ENCODE measurements at places on chromosomes 1 and 21. TPM values are rescaled to one million over a fixed set of nuclear protein-coding genes. Genes with fewer than 3 reads are reported as not detected.

DNA sequence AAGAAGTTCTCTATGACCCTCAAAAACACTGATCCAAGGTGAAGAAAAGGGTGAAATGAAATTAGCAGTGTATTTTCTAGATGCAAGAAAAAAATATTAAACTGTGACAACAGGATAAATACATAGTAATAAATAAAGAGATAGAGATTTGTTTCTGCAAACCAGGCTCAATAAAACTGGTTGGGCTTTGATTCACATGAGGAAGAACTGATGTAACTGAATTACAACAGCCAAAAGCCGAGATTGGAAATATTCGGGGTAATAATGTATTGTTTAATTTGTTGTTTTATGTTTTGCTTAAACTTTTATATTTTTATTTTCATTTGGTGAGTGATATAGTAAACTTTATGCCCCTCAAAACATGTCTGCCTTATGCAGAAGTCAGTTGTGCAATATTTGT lies 285.0 kb downstream of the BRINP3 start:
- DNase-seq, result no peak

GRCh38 chr1:37951783-37952624 lies 5.2 kb upstream of the INPP5B start:
- DNase-seq, result no peak

GRCh38 chr1:147719029-147719698 lies 41.2 kb downstream of the GJA5 start:
- DNase-seq, result no peak

- no peak for DNase-seq
These were observed 33.0 kb downstream of the COP1 start for GRCh38 chr1:176174108-176174507.

DNA sequence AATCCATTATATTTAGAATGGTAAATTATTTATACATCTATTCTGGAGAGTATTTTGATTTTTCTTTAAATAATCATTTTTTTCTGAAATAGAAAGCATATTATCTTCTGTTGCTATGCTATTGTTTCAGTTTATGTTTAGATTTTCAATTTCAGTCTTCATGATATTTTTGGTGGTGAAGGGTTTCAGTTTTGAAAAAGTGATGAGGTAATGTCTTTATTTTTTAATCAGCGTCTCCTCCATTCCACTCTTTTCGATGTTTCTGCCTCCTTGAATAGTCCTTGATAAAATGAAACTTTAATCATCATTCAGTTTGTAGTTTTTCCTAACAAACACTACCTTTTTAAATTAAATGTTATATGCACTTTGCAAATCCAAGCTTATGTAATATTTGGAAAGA lies 428.6 kb downstream of the PTPRC start:
- DNase-seq, result no peak

The GNAT2 gene
- polyA plus RNA-seq, result not detected

DNA sequence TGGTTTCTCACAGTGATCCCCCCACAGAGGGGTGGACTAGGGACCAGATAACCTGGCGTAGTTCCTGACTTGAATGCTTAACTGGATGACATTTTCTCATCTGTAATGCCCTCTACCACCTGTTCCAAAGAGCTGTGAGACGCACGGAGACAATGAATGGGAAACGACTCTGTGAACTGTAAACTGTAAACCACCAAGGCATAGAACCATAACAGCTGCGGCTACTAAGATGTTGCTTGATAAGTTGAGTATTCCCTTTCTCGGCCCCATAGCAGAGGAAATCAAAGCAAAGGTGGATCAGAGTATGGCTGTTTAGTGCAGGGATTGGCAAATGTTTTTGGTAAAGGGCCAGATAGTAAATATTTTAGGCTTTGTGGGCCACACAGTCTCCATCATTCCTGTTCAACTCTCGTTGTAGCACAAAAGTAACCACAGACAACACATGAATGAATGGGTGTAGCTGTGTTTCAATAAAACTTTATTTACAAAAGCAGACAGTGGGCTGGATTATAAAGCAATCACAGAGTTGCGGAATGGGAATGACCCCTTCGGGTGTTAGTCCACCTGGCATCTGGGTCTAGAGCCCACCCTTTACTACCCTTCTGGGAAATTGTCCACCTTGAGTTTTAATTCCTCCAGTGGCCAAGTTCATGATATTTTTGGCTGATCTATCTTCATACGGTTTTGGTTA lies 315.2 kb downstream of the RPS6KC1 start:
- DNase-seq, result no peak

GRCh38 chr1:21262293-21263051 lies 27.8 kb downstream of the ECE1 start:
- DNase-seq, result no peak

The FAM110D gene
- 1.1 TPM for polyA plus RNA-seq

- no peak for DNase-seq
These were observed 6.5 kb downstream of the INKA2 start for GRCh38 chr1:111732718-111733117.

GRCh38 chr1:109115685-109116084 lies 1.8 kb downstream of the ELAPOR1 start:
- no peak for DNase-seq

The MAB21L3 gene
- polyA plus RNA-seq, result 0.82 TPM

- no peak for DNase-seq
These were observed 15.2 kb downstream of the PRR9 start for GRCh38 chr1:153232553-153232952.

The FCRL4 gene
- not detected for polyA plus RNA-seq

DNA sequence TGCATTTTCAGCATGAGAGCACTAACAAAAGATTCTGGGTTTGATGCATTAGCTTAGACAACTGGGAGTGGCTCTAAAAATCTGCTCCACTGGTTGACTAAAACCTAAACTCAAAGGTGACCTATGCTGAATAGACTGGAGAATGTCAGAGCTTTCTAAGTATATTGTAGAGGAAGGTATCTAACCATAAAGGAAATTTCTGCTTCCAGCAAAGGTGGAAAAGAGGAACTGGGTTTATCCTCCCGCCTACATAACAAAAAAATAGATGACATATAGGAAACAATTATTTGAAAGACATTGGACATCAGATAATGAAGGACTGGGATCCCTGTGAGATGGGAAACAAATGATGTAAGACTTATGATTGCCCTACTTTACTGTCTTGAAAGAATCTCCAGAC lies 35.8 kb upstream of the CR2 start:
- DNase-seq, result no peak

DNA sequence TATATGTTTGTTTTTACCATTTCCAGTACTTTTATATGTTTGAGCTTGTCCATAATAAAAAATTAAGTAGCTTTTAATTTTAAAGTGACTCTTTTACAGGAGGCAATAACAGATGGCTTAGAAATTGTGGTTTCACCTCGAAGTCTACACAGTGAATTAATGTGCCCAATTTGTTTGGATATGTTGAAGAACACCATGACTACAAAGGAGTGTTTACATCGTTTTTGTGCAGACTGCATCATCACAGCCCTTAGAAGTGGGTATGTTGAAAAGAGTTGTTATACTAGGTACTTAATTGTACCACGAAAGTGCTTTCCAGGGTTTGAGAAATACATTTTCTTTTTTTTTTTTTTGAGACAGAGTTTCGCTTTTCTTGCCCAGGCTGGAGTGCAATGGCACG lies 46.1 kb downstream of the RNF2 start:
- no peak for DNase-seq

The RGS5 gene
- 7.3 TPM for polyA plus RNA-seq

The TSPEAR gene
- polyA plus RNA-seq, result 0.82 TPM

DNA sequence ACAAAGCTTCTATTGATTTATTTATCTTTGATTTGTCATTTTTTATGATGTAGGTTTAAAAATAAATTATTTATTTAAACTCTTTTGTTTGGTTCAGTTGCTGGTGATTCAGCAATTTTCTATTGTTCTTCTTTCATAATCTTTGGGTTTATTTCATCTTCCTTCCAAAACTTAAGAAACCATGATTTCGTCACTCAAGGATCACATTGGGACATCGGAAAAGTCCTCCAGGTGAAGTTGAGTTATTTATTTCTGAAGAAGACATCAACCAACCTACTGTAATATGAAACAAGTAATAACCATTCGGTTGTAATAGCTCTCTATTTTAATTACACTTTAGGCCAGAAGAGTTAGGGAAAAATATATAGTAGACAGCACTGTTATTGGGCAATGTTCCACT lies 23.0 kb upstream of the WLS start:
- DNase-seq, result no peak

GRCh38 chr1:9300573-9300972 lies 7.9 kb downstream of the SPSB1 start:
- no peak for DNase-seq

- no peak for DNase-seq
These were observed 98.9 kb upstream of the SLC5A9 start for GRCh38 chr1:48123647-48124046.

DNA sequence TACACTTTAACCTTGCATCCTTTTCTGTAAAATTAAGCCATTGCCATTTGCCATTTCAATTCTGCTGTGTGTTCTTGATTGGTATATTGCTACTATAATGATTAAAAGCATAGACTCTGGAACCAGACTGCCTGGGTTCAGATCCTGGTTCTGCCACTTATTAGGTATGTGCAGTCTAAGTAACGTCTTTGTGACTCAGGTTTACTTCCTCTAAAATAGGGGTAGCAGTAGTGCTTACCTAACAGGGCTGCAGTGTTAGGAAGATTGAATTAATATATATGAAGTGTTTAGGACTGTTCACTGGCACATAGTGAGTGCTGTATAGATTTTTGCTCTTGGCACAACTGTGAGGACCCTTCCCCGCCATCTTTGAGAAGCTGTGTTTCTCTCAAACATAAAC lies 4.4 kb downstream of the CDC42 start:
- DNase-seq, result no peak

The HMCN1 gene
- polyA plus RNA-seq, result 67.3 TPM

The OLIG2 gene
- polyA plus RNA-seq, result 0.13 TPM

DNA sequence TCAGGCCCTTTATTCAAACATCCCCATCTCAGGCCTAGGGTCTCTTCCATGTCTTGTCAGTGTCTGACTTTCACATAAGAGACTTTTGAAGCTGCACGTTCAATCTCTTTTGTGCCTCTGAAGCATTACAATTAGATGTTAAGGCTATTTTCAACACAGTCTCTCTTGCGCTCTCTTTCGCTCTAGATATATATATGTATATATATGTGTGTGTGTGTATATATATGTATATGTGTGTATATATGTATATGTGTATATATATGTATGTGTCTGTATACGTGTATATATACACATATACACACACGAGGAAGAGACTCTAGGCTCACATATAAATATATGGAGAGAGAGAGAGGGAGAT lies 162.5 kb upstream of the RNPC3 start:
- DNase-seq, result no peak

The TTC24 gene
- 1.2 TPM for polyA plus RNA-seq

The RGS13 gene
- not detected for polyA plus RNA-seq

DNA sequence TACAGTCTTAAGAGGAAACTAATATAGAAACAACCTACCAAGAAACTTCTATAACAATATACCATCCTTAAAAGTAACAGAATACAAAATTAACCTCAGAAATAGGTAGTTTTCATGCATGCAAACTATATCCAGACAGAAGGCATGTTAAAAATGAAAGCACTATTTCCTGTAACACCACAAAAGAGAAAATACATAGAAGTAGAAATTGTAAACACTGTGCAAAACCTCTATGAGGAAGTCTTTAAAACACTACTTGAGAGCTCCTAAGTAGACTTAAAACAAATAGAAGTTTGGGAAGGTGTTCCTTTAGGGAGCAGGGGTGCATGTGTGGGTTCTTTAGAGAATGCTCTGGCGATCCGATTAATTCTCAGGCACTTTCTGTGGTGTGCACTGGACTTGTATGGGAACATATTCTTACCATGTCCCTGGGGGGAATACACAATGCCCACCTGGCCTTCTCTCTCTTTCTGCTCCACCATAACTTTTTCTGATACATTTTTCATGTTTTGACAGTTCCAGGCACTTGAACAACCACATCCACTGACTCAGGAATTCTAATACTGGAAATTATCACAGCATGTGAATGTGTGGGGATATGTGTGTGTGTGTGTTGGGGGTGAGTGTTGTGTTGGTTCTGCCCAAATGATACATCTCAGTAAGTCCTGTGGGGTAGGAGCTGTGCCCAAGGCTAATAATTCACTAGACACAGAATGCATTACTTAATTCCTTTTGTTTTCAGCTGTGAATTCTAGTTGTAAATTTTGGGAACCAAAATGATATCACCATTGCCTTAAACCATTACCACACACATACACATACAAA lies 866.3 kb upstream of the B3GALT2 start:
- no peak for DNase-seq

The C1orf21 gene
- 29.8 TPM for polyA plus RNA-seq

The SAMD13 gene
- 5.8 TPM for polyA plus RNA-seq

DNA sequence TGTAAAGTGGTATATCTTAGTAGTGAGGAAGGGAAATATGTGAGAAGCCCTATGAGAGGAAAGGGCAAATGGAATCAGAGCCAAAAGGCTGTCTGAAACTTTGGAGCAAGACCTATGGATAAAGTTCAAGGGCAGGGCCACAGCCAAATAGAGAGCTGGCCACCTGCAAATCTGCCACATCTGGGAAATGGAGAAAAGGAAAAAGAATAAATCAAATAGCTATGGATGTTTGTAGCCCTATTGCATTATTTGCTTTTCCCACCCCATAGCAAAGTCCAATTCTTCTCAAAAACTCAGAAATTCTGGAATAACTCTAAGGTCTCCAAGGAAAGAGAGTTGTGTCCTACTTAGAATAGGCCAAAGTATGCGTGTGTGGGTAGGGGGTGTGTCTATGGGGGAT lies 4.0 kb upstream of the HLX start:
- DNase-seq, result no peak

The ZNF683 gene
- not detected for polyA plus RNA-seq

The ATP1A2 gene
- 4.9 TPM for polyA plus RNA-seq

Data from renal cortex interstitium (tissue), 15 donors.